Activated CD4-positive, alpha-beta T cell treated with anti-CD3 and anti-CD28 coated beads for 24 hours (primary cell): ENCODE measurements at places on chromosomes 7 and 10.
A peak's percentile ranks its signal among the peaks of the same experiment; 100 is the strongest.

DNA sequence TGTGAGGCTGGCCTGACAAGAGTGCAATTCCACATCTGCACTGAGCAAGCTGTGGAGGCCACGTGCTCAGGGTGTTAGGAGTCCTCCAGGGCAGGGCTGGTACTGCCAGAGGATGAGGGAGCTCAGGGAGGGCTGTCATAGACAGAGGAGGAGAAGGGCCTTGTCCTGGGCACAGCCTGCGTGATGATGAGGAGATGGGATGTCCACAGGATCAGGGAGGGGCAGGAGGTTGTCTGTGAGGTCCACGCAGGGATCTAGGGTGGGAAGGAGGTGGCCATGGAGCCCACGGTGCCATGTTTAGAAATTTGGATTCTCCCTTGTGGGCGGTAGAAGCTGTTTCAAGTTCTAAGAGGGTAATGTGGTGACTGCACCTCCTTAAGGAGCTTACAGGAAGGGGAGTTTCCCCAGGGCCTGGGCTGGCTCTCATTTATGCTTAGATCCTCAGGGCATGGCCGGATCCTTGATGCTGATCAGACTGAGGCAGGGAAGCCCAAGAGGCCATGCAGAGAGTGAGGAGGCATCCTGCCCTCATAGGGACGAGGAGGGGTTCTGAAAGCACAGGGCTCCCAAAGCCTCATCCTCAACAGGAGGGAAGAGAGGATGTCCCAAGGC, 30.3 kb downstream of the CHAT start:
- DNase-seq: no peak

- no peak for DNase-seq
Observed at GRCh38 chr7:115526278-115526677, 504.3 kb downstream of the TFEC start.

- DNase-seq: no peak
Observed at GRCh38 chr10:118752409-118752808, 2.4 kb downstream of the CACUL1 start.

GRCh38 chr7:15703732-15704131, 17.2 kb upstream of the MEOX2 start:
- DNase-seq: no peak

GRCh38 chr10:77195101-77195500, 442.5 kb downstream of the KCNMA1 start:
- DNase-seq: no peak

DNA sequence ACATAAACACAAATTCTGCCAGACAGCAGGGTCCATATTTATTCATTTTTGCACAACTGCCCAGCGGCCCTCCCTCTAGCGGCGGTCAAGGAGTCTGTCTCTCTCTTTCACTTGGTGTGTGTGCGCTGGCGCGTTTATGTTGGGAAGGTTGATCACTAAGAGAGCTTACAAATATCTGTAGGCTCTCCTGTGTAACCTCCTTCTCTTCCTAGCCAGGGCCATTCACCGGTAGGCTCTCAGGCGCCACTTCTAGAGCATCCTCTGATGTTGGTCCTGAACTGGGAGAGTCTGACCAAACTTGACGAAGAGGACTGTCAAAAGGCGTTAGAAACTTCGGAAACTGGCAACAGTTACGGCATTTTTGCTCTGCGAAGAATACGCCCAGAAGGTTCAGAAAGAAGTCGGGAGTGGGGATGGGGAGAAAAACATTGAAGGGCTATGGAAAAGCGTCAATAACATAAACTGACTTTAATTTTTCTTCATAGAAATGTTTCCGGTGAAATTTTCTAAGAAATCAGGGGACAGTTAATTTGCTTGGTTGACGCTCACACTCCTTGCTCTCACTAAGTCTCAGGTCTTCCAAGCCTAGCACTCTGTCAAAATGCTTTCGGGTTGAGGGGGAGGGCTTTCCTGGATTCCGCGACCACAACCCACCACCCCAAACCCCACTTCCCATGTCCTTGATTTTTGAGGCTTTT, 731.1 kb downstream of the ZWINT start:
- no peak for DNase-seq

- DNase-seq: no peak
Observed at GRCh38 chr10:31999070-31999660, 57.1 kb downstream of the KIF5B start.

DNA sequence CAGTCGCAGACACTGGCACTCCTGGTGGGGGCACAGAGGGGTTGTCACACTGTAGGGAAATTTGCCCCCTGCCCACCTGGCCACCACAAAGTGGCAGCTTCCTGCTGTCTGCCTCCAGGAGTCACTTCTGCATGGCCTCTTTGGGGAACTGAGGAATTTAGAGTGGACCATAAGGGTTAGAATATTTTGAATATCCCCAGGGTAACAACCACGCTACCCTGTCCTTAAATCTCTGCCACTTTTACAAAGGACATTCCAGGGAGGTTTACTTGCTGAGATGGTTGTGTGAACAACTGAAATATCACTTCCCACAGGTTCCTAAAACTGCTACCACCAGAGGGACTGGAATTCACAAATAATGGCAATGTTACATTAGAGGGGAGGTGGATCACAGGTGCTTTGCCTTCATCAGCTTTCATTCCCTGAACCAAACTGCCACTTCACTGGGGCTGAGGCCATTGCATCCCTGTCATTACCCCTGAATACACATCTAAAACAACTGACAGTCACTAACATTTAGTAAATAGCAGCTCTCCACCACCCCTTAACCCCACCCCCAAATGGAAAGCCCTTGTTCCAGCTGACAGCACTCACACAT, 88.1 kb upstream of the IFRD1 start:
- DNase-seq: no peak

GRCh38 chr10:70539471-70539870, 60.9 kb downstream of the PALD1 start:
- no peak for DNase-seq

GRCh38 chr10:6217611-6218010, 14.9 kb downstream of the PFKFB3 start:
- no peak for DNase-seq

DNA sequence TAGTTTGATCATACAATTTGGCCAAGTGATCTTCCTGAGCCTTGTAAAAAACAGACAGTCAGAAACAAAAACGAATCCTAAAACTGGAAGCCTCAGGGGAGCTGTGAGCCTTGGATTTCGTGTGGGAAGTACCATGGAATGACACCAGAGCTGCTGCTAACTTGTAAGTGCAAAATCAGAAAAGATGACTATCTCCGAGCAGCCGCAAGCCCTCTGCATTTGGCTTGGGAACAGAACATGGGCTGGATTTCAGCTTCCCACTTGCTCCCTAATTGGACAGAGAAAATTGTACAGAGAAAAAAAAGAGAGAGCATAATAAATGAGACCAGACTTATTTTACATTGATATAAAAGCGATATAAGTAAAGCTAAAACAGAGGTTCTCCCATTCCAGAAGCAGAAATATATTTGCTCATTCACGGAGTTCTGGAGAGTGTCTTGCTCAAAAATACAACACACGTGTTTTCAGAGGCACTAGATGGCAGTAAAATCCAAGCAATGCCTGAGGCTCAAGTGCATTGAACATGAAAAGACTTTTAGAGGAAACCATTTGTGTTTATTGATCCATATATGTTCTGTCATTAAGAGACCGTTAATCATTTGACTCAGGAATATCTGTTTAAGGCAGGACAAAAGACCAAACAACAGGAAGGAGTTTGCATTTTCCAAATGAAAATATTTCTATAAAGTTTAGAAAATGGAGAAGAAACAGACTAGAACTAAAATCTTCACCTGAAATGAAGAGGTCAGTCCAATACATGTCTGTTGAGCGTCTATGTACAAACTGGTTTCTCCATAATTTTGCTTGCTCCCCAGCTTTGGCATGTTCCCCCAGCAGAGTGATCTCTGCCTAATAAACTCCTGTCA, 78.3 kb upstream of the SLC26A5 start:
- no peak for DNase-seq

- no peak for DNase-seq
Observed at GRCh38 chr10:77261146-77261545, 376.5 kb downstream of the KCNMA1 start.

GRCh38 chr7:42650171-42650570, 261.7 kb downstream of the C7orf25 start:
- no peak for DNase-seq

DNA sequence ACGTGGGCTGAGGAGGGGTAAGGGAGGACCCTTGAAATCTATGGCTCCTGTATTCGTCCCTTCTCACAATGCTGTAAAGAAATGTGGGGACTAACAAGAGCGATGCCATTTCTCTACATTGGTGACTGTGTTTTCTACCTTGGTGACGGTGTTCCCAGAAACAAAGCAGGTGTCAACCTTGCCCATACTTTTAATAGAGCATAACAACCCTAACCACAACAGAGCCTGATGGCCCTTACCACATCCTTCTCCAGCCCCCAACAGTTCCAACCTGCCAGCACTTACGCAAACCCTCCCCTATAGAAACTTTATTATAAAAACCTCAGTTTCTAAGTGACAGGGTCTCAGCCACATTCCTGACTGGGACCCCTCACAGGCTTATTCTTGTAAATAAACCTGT, 28.2 kb upstream of the ADCYAP1R1 start:
- DNase-seq: no peak

DNA sequence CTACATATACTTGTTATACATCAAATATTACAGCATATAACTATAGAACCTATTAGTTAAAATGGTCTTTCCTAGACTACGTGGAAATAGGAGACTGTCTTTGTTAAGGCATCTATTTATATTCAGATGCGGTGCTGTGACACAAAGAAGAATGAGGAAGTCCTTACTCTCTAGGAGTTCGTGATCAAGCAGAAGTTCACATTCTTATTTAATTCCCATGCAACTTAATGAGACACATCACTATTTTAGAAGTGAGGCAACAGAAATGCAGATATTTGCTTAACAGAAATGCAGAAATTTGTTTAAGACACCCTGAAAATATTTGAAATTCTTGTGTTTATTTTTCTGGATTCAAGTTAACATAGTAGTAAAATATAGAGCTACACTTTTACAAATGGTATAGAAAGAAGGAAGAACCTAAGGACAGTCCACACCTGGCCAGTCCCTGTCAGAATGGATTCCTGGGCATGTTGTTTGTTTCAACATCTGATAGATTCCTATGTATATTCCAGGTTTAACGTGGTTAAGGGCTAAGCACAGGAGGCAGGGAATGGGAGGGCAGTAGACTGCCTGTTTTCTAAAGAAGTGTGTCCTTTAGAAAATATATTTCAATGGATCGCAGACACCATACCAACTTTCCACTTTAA, 70.6 kb upstream of the NXPH1 start:
- no peak for DNase-seq

- DNase-seq: no peak
Observed at GRCh38 chr10:34760606-34761005, 54.5 kb downstream of the PARD3 start.

GRCh38 chr7:50739744-50740435, 42.8 kb downstream of the GRB10 start:
- DNase-seq: peak; percentile 20

DNA sequence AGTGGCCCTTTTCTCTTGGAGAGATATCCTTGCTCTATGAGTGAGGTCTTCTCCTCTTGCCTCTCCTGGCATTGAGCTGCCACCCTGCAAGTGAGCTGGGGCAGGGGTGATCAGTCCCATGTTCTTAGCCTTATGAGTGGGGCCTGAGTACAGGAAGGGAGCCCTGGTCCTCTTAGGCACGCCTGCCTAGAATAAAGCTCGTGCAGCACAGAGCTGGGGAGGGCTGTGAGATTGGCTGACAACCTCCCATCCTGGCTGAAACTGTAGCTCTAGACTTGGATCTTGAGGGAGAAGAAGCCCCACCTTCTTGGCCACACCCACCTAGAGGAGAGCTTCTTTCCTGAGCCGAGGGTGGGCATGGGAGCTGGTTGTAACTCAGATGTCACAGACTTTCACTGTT, 305.0 kb upstream of the ZNF32 start:
- DNase-seq: no peak
